ENCODE measurements at places on chromosomes 5 and 9.

DNA sequence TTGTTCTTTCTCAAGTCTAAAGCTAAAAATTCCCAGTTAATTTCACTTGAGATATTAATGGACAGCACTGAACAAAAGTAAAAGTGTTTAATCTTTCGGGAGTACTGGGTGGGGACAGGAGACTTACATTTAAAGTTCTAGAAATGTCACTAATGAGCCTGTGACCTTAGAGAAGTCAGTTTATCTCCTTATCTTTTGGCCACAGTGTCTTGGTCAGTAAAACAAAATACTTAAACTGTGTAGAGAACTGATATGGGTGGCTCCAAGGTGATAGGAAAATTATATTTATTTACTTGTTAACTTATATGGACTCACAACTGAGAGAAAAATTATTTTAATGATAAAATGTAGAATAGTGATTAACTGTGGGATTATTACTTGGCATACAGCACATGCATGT lies 8.9 kb downstream of the IPO11 start:
- no peak for DNase-seq

- no peak for DNase-seq
Observed at GRCh38 chr5:144298658-144299057, 128.0 kb downstream of the KCTD16 start.

- DNase-seq, result no peak
Observed at GRCh38 chr9:99601571-99602111, 220.0 kb upstream of the NR4A3 start.

- no peak for DNase-seq
Observed at GRCh38 chr9:90799271-90799852, 2.3 kb upstream of the SYK start.

GRCh38 chr5:120808135-120808534 lies 344.0 kb downstream of the PRR16 start:
- no peak for DNase-seq

DNA sequence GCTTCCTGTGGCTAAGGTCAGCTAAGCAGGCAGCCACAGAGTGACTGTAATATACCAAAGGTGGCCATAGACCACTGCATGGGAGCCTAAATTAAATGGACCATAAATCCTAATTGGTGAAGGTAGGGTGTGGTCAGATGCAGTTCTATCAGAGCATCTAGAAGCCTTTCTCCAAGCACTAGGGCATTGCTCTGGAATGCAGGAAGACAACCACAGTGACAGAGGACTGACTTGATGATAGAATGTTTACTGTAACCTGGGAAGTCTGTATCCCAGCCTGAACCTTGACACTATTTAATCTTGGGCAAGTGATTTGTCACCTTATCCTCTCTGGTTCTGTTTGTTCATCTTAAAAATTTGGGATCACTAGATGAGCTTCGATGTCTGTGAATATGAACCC lies 2.3 kb downstream of the FBXO38 start:
- no peak for DNase-seq

GRCh38 chr5:99441235-99441634 lies 512.4 kb upstream of the CHD1 start:
- DNase-seq, result no peak

Data from activated T-cell treated with anti-CD3 and anti-CD28 coated beads, Interleukin-2, amount 50 U/mL, for 72 hours (primary cell).